ENCODE measurements at places on chromosomes 7 and 10.

DNA sequence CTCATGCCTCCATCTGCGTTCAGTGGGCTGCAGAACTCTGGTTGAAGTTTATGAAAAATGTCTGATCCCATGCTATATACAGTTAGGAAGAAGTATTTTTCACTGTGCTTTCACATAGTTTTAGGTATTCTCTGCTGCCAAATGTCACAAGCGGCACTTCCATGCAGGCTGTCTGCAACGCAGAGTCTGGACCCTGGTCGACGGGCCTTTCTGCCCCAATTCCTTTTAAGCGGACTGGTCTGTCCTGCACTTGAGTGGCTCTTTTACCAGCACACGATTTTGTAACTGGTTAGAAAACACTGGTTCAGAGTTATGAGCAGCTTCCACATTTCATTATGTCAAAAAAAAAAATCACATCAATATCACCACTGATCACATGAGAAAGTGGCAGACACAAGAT, 143.0 kb downstream of the DIP2C start:
- no peak for DNase-seq

GRCh38 chr10:119309423-119309770, 102.0 kb downstream of the GRK5 start:
- no peak for DNase-seq

GRCh38 chr7:8161364-8161828, 100.6 kb downstream of the ICA1 start:
- no peak for DNase-seq

DNA sequence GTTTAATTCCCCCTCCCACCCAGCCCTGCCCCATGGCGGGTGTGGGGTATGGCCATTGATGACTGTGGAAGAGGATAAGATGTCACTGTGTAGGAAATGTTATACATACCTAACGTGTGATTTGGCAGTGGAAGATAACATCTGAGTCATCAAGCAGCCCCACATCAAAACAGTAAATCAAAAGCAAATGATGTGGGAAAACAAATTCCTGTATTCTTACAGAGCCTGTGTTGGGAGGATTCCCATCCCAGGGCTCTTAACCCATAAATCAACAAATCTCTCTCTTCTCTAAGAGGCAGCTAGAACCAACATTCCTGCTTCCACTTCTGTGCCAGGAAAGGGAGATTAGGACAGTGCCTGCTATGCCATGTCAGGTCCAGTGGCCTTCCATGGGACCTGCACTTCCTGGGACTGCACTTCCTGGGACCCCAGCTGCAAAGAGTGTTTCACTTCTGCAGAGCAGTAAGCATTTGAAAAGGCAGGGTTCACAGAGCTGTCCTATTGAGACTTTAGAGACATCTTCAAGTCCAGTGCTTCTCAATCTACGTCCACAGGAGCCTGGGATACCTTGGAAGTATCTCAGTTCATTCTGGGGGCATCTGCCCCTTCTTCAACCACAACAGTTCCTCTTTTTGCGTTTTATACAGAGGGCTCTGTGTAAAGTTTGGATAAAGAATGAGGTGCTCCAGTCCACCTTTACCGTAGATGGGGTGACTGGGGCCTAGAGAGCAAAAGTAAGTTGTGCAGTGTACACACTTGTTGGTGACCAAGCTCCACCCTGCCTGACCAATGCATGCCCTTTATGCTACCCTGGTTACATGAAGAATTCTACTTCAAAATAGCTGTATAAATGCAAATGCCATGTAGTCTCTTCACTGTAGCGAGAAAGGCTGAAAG, 45.7 kb downstream of the ATXN7L1 start:
- no peak for DNase-seq

- no peak for DNase-seq
Measured at GRCh38 chr10:9243941-9244411, 1189.5 kb downstream of the GATA3 start.

GRCh38 chr7:83212883-83213282, 50.2 kb upstream of the PCLO start:
- DNase-seq = no peak
